Esophagus squamous epithelium (tissue), 5 donors: ENCODE measurements at places on chromosomes 2 and 18. TPM values are rescaled to one million over a fixed set of nuclear protein-coding genes. Genes with fewer than 3 reads are reported as not detected.
A peak's percentile ranks its signal among the peaks of the same experiment; 100 is the strongest.

- no peak for DNase-seq
- H3K27ac ChIP-seq = no peak overlapping the region
- H3K27me3 ChIP-seq = no peaks in the 10 kb centered on the region
- H3K36me3 ChIP-seq = no peaks in the 10 kb centered on the region
Observed at GRCh38 chr2:66538291-66538690, 103.4 kb downstream of the MEIS1 start.

- no peak for DNase-seq
- no peak overlapping the region for H3K4me3 ChIP-seq
- H3K36me3 ChIP-seq = no peaks in the 10 kb centered on the region
- no peak overlapping the region for H3K27ac ChIP-seq
- no peaks in the 10 kb centered on the region for H3K27me3 ChIP-seq
Observed at GRCh38 chr2:49404108-49404507, 249.8 kb upstream of the FSHR start.

GRCh38 chr2:178484245-178485041 is 4.2 kb downstream of the PLEKHA3 start:
- no peaks in the 10 kb centered on the region for H3K27me3 ChIP-seq
- H3K36me3 ChIP-seq = no peaks in the 10 kb centered on the region
- DNase-seq = no peak

DNA sequence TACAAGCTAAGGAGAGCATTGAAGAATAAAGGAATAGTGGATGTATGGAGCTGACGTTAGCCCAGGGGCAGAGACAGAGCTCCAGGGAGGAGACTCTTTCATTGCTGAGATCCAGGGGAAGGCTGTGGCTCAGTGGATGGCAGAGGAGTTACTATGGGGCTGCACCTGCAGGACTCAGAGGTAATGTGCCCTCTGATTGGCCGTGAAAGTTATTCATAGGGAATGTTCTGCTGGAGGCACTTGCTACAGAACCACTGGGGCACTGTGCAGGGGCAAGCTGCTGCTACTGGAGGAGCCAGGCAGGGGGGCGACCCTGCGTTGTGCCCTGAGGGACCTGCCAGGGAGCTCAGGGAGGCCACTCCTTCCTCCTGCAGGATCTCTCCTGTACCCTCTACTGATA is 199.2 kb downstream of the PTPRM start:
- no peak for DNase-seq
- no peaks in the 10 kb centered on the region for H3K36me3 ChIP-seq
- no peak overlapping the region for H3K4me3 ChIP-seq
- H3K4me1 ChIP-seq = no peaks in the 10 kb centered on the region
- H3K27ac ChIP-seq = no peak overlapping the region

- DNase-seq = no peak
- no peaks in the 10 kb centered on the region for H3K36me3 ChIP-seq
- H3K27ac ChIP-seq = no peak overlapping the region
- no peaks in the 10 kb centered on the region for H3K4me1 ChIP-seq
- H3K27me3 ChIP-seq = no peaks in the 10 kb centered on the region
Observed at GRCh38 chr2:31813016-31813415, 197.8 kb downstream of the MEMO1 start.

GRCh38 chr2:107072150-107072940 is 186.4 kb upstream of the ST6GAL2 start:
- no peaks in the 10 kb centered on the region for H3K27me3 ChIP-seq
- H3K27ac ChIP-seq = no peak overlapping the region
- H3K4me1 ChIP-seq = peaks cover 12% of the 10 kb centered on the region
- H3K4me3 ChIP-seq = no peak overlapping the region
- no peaks in the 10 kb centered on the region for H3K36me3 ChIP-seq
- no peak for DNase-seq

- no peak overlapping the region for H3K4me3 ChIP-seq
- H3K4me1 ChIP-seq = no peaks in the 10 kb centered on the region
- H3K27me3 ChIP-seq = no peaks in the 10 kb centered on the region
- H3K36me3 ChIP-seq = no peaks in the 10 kb centered on the region
- DNase-seq = no peak
- H3K27ac ChIP-seq = no peak overlapping the region
Observed at GRCh38 chr2:45264227-45265225, 255.3 kb upstream of the SIX2 start.

DNA sequence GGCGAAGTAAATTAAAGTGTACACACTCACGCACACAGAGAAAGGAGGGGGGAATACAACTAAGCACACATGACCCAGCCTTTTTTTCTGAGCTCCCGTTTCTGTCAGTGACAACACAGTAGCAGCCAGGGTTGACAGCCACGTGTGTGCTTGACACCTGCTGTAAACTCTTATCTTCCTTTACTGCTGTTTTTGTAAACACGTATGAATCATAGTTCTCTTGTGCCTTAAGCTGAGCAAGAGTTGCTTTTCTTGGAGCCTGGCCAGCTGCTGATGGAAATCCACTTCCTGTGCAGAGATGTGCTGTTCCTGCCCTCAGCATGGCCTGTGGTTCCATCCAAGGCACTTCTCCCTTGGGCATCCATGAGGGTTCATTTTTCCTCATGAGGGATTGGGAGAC is 561.9 kb downstream of the GALR1 start:
- DNase-seq = no peak
- no peaks in the 10 kb centered on the region for H3K27me3 ChIP-seq
- H3K4me1 ChIP-seq = no peaks in the 10 kb centered on the region
- H3K27ac ChIP-seq = no peak overlapping the region

DNA sequence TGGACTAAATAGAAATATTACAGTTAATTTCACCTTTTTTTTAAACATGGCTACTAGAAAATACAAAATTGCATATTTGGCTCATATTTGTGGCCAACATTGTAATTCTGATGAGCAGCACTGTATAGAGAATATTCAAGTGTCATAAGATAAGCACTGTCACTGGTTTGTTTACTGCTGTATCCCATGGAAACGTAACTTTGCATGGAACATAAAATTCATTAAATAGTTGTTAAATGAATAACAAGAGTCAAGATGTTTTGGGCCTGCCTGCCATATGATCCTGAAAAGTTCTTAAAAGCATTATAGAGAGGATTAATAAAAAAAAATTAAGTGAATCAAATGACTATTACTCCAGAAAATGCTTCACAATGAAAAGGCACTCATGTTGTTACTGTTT is 763.7 kb upstream of the CRIM1 start:
- no peak for DNase-seq
- H3K4me3 ChIP-seq = no peak overlapping the region
- no peaks in the 10 kb centered on the region for H3K4me1 ChIP-seq
- no peak overlapping the region for H3K27ac ChIP-seq

- H3K27me3 ChIP-seq = no peaks in the 10 kb centered on the region
- no peak overlapping the region for H3K4me3 ChIP-seq
- H3K4me1 ChIP-seq = no peaks in the 10 kb centered on the region
- no peak overlapping the region for H3K27ac ChIP-seq
- H3K36me3 ChIP-seq = no peaks in the 10 kb centered on the region
- DNase-seq = no peak
Observed at GRCh38 chr18:77784759-77785379, 535.2 kb downstream of the GALR1 start.

- no peak overlapping the region for H3K4me3 ChIP-seq
- H3K4me1 ChIP-seq = no peaks in the 10 kb centered on the region
- DNase-seq = no peak
- H3K36me3 ChIP-seq = no peaks in the 10 kb centered on the region
Observed at GRCh38 chr2:153311432-153311831, 167.1 kb downstream of the RPRM start.

DNA sequence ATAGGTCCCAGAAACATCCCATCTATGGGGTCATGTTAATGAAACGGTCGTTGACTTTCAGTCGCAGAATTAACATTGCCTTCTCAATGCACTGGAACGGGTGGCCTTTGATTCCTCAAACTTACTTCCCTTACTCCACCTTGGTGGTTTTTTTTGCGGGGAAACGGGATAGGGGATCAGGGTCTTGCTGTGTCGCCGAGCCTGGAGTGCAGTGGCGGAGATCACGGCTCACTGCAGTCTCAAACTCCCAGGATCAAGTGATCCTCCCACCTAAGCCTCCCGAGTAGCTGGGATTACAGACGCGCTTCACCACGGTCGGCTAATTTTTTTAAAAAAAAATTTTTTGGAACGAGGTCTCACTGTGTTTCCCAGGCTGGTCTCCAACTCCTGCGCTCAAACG is 754 bp downstream of the ATG16L1 start:
- H3K4me1 ChIP-seq = peaks cover 7% of the 10 kb centered on the region
- no peaks in the 10 kb centered on the region for H3K27me3 ChIP-seq
- DNase-seq = no peak
- peak overlapping the region; percentile 93 for H3K4me3 ChIP-seq

- H3K27ac ChIP-seq = no peak overlapping the region
- no peaks in the 10 kb centered on the region for H3K36me3 ChIP-seq
- DNase-seq = no peak
- no peaks in the 10 kb centered on the region for H3K27me3 ChIP-seq
- H3K4me3 ChIP-seq = no peak overlapping the region
Observed at GRCh38 chr2:50344509-50345106, 687.3 kb downstream of the NRXN1 start.

GRCh38 chr2:55119711-55120487 is 69.6 kb upstream of the RTN4 start:
- no peaks in the 10 kb centered on the region for H3K27me3 ChIP-seq
- peak overlapping the region; percentile 21 for H3K27ac ChIP-seq
- H3K4me3 ChIP-seq = no peak overlapping the region

DNA sequence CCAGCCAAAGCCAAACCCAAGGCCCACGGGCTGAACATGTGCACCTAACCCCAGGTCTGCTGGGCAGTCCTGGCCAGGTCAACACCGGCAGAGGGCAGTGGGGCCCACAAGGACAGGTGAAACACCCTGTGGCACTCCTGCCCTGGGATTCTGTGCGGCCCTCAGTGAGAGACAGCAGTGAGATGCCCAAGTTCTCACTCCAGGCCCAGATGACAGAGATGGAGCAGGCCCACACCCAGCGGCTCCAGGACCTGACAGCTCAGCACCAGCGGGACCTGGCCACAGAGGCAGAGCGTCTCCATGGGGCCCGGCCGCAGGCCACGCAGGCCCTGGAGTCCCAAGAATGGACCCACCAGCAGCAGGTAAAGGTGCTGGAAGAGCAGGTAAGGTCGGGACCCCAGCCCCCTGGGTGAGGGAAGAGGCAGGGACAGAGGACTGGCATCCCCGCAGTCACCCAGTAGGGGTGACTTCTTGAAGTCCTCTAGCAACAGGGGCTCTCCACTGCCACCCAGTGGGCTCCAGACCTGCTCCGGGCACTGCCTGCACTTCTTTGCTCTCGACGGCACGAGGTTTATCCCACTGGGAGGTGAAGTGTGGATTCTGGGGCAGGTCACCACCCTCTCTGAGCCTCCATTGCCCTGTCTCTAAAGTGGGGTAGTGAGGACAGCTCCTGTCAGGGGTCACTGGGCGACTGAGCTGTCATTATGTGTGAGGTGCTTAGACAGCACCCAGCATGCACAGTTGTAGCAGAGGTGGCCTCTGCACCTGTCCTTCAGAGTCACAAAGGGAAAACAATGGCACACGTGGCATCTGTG is 8.8 kb upstream of the SNED1 start:
- H3K4me1 ChIP-seq = peaks cover 52% of the 10 kb centered on the region
- no peak overlapping the region for H3K4me3 ChIP-seq
- H3K27ac ChIP-seq = no peak overlapping the region
- H3K27me3 ChIP-seq = no peaks in the 10 kb centered on the region
- DNase-seq = no peak

- no peak overlapping the region for H3K4me3 ChIP-seq
- H3K27ac ChIP-seq = no peak overlapping the region
- no peaks in the 10 kb centered on the region for H3K27me3 ChIP-seq
- H3K4me1 ChIP-seq = peaks cover 47% of the 10 kb centered on the region
- no peaks in the 10 kb centered on the region for H3K36me3 ChIP-seq
Observed at GRCh38 chr2:223930103-223930976, 14.8 kb downstream of the WDFY1 start.

- H3K36me3 ChIP-seq = no peaks in the 10 kb centered on the region
- H3K4me1 ChIP-seq = no peaks in the 10 kb centered on the region
- H3K4me3 ChIP-seq = no peak overlapping the region
- H3K27me3 ChIP-seq = no peaks in the 10 kb centered on the region
- no peak overlapping the region for H3K27ac ChIP-seq
Observed at GRCh38 chr2:63651861-63652651, 63.3 kb downstream of the MDH1 start.

DNA sequence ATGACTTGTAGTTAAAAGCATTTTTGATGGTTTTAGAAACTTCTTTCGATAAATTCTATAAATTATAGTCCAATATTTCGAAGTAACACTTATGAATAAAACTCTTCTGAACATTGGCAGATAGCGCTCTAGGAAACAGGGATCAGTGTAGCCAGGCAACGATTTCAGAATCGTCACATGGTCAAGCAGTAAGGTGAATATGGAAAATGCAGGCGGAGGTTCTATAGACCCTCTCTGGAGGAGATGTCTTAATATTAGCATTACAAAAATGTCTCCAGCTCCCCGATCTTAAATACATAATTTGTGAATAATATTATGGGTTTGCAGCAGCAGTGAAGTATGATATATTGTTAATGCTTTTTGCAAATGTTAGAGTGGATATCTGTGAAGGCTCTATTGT is 310.3 kb downstream of the SS18 start:
- H3K27me3 ChIP-seq = no peaks in the 10 kb centered on the region
- H3K27ac ChIP-seq = no peak overlapping the region
- no peaks in the 10 kb centered on the region for H3K4me1 ChIP-seq
- no peak overlapping the region for H3K4me3 ChIP-seq
- DNase-seq = no peak

GRCh38 chr2:103176294-103176915 is 414.6 kb downstream of the TMEM182 start:
- no peak overlapping the region for H3K27ac ChIP-seq
- no peak overlapping the region for H3K4me3 ChIP-seq
- no peak for DNase-seq
- H3K36me3 ChIP-seq = no peaks in the 10 kb centered on the region
- no peaks in the 10 kb centered on the region for H3K27me3 ChIP-seq

DNA sequence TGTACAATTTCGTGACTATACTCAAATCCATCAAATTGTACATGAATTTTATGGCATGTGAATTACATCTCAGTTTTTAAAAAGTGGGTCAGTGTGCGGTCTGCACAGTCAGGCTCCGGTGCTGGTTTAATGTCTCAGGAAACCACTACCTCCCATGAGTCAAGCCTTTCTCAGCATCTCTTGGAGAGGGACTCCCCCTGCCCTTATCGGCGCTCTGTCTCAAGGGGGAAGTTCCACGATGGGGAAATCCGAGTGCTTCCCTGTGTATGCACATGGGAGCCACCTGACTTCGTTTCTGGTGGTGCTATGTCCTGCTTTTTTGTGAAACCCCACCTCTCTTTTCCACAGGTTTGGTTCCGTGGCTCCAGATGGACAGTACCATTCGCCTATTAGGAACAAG is 72.5 kb downstream of the ACOXL start:
- peaks cover 34% of the 10 kb centered on the region for H3K27me3 ChIP-seq
- H3K36me3 ChIP-seq = no peaks in the 10 kb centered on the region
- H3K4me1 ChIP-seq = no peaks in the 10 kb centered on the region

The G6PC2 gene
- total RNA-seq = not detected

The SERPINB13 gene
- total RNA-seq = 228 TPM

The NYAP2 gene
- 0.09 TPM for total RNA-seq

The SLC8A1 gene
- total RNA-seq = 15.1 TPM

The CCDC102B gene
- total RNA-seq = 3.8 TPM

The SLC25A52 gene
- not detected for total RNA-seq

The TCF23 gene
- not detected for total RNA-seq

The GALNT14 gene
- 29.0 TPM for total RNA-seq

The CHMP1B gene
- 47.8 TPM for total RNA-seq

The CIB4 gene
- total RNA-seq = not detected

The NT5DC4 gene
- not detected for total RNA-seq

The OBSL1 gene
- 38.9 TPM for total RNA-seq

The BARD1 gene
- 7.5 TPM for total RNA-seq

The C2orf76 gene
- total RNA-seq = 9.0 TPM

The RNF152 gene
- total RNA-seq = 9.1 TPM

The LRP2 gene
- not detected for total RNA-seq
